ENCODE measurements at places on chromosomes 4 and X.

- DNase-seq: no peak
Observed at GRCh38 chr4:22492987-22493386, 22.9 kb downstream of the ADGRA3 start.

GRCh38 chr4:3070709-3071500, 3.4 kb downstream of the HTT-AS start:
- no peak for DNase-seq

- DNase-seq: no peak
Observed at GRCh38 chrX:68249401-68249831, 183.9 kb downstream of the OPHN1 start.

DNA sequence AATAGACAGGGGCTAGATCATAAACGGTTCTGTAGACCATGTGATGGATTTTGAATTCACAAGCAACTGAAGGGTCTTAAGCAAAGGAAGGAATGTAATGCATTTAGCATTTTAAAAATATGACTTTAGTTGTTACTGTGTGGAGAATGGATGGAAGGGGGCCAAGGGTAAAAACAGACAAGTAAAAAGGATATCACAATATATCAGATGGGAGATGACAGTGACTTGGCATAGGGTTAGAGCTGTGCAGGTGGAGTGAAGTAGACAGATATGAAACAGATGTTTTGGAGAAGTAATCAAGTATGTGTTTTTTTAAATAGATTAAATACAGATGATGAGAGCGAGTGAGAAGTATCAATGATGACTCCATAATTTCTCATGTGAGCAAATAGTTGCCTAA, 1116.0 kb upstream of the TENM3 start:
- DNase-seq: no peak

DNA sequence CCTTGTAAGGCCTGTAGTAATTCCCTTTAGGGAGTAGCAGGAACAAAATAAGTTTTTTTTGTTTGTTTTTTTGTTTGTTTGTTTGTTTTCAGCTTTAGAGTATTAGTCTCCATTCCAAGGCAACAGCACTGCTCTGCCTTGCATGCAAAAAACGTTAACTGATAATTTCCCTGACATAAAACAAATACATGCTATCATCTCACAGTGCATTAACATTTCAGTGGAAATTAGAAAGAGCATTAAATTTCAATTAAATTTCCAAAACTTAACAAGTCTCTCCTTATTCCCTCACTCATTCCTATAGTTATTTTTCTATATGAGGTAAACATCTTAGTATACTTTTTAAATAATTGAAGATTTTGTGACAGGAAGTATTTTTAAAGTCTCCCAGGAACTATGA, 378.4 kb upstream of the PCDH7 start:
- no peak for DNase-seq

DNA sequence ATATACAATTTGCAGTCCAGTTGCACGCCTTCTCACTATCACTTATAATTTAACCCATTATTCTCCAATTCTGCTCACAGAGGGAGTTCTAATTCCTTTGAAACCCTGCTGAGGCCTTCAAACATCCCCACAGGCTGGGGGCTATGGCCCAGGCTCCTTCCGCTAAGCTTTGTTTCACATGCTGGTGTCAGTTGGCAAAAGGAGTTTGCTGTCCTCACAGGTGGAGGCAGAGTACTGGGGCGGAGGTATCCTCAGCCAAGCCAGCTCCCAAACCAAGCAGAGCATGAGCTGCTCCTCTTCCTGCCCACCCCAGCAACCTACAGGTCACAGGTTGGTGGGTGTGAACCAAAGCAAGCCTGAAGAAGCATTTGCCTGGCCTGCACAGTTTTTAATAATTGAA, 21.5 kb downstream of the BTC start:
- DNase-seq: no peak

DNA sequence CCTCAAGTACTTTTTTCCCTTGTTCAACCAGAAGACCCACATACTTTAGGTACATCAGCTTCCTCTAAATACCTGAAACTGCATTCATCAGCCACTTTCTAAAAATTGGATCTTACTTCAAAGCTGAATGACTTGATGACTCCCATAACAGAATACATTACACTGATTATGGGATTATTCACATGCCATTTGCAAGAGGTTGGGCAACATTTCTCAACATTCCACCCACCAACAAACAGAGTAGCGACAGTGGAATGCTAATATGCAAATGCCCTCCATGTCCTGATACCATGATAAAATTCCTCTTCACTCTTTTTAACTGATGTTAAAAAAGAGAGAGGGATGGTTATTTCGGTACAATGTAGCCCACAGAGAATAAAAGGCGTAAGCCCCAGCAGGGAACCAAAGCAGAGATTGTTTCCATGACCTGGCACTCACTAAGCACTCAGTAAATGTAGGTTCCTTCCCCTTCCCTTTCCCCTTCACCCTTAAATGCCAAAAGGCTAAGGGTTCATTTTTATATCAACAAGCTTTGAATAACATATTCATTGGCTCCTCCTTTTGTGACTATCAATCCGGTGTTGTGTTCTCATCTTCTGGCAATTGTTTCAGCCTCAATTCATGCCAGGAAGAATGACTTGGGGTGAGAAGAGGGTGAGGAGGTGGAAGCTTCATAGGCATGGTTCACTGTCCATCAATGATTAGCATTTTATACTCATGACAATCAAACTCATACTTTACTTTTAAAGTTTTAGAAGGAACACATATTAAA, 317.2 kb downstream of the DHX15 start:
- no peak for DNase-seq

DNA sequence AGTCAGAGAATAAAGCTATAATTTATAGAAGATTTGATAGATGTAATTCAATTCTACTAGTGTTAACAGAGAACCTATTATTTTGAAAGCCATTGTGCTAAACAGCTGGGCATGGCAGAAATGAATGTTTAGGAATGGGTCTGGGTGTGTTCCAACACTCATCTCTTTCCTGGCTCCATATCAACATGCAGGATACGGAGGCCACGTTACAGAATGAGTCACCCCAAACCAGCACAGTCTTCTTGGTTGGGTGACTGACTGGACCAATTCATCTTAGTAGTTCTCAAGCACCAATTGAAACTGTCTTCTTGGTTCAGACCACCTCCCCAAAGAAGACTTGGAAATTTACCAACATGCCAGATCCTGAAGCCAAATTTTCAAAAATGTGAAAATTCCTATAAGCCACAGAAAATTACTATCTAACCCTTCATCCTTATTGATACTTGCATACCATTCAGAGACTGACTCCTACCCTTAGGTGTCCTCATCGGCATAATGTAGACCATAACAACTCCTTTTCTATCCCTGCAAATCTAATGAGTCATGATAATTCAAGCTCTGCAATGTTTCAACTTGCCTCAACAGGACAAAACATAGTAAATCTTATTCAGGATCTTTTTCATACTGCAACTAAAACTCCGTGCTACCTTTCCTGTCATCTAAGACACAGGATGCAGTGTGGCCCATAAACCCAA, 52.0 kb upstream of the ATOH1 start:
- no peak for DNase-seq

DNA sequence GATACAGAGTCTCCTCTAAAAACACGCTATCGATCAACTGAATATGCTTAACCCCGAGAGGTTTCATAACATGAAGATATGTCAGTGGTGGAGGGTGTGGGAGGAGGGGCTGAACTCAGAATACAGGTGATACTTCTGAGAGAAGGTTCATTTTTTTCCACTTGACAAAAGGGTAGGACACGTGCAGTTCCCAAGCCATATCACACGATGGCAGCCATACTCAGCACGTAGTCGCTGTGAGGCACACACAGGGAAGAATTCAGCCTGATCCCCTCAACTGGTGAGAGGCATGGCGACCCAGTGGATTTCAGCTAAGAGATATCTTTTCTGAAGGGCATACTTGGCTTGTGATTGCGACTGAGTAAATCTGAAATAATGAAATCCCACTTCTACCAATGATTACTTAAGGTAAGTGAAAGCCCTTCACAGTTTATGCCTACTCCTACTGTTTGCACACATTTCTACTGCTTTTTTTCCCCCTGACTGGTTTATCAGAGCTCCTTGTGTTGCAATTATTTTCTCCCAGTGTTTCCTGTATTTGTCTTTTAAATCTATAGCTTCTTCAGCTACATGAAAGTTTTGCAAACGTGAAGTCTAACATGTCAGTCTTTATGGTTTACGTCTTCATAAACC, 133.1 kb downstream of the CORIN start:
- no peak for DNase-seq
